ENCODE measurements at places on chromosomes 6 and 20.

DNA sequence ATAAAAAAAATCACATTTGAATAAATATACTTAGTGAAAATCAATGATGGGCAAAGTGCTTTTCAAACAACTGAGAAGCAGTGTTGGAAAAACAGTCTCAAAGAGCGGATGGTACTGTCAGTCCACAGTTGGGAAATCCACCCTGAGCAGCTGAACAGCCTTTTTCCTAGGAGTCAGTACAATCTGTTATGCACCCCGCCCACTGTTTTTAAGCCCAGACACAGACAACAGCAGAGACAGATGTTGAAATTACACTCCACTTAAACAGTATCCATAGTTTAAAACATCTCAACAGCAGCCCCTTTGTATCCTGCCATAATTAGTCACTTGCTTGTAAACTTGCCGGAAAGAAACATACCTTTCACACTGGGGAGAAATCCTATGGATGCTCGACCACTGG lies 372 bp downstream of the KIAA0408 start:
- DNase-seq: no peak

DNA sequence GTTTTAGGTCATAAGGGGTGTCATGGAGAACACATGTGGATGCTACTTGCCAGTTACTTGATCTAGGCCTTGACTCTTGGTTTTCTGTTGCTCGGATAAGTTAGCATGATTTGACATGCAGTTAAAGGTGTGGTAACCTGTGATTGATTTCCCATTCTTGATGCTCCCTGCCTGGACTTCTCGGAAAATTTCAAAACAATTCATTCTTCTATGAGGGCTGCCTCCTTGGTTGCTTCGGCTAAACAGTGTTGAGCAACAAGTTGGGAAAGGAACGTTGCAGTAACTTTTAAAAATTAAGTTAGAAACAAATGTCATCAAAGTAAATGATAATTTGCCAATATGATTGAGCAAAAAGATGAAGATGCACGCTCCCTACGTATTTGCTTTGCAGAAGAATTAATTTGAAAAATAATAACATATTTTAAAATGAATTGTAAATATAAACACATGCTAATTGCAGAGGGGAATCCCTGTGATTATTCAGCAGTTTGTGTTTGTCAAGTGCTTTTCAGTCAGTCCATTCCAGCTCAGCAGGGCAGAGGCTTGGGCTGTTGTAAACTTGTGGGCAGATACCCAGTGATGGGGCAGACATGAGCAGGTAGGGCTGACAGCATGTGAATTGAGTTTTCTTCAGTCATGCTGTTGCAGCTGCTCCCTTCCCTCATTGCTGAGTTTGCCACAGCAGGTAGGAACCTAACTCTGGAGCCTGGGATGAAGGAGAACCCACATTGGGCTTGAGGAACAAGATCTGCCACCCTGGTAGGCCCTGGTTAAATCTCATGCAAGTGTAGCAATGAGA lies 110.2 kb downstream of the ESR1 start:
- DNase-seq: no peak

DNA sequence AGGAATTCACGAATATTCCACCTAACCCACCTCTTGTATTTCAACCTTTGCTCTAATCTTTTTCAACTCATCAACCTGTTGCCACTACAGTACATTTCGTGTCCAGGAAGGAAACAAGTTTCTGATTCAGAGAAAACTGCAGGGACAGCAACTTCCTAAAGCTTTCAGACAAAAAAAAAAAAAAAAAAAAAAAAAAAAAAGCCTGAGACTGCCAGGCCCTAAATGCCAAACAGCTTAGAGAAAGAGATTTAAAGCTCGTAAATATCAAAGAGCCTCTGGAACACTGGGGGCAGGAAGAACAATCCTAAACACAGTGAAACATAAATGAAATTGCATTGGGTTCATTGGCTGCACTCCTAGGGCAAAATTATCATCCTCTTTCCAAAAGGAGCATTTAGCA lies 411.2 kb upstream of the SPTLC3 start:
- no peak for DNase-seq

GRCh38 chr20:19460386-19460785 lies 247.9 kb downstream of the SLC24A3 start:
- DNase-seq: no peak

- no peak for DNase-seq
Observed at GRCh38 chr6:38501931-38502330, 137.8 kb downstream of the BTBD9 start.

GRCh38 chr6:34491091-34491430 lies 25.2 kb downstream of the PACSIN1 start:
- DNase-seq: no peak

DNA sequence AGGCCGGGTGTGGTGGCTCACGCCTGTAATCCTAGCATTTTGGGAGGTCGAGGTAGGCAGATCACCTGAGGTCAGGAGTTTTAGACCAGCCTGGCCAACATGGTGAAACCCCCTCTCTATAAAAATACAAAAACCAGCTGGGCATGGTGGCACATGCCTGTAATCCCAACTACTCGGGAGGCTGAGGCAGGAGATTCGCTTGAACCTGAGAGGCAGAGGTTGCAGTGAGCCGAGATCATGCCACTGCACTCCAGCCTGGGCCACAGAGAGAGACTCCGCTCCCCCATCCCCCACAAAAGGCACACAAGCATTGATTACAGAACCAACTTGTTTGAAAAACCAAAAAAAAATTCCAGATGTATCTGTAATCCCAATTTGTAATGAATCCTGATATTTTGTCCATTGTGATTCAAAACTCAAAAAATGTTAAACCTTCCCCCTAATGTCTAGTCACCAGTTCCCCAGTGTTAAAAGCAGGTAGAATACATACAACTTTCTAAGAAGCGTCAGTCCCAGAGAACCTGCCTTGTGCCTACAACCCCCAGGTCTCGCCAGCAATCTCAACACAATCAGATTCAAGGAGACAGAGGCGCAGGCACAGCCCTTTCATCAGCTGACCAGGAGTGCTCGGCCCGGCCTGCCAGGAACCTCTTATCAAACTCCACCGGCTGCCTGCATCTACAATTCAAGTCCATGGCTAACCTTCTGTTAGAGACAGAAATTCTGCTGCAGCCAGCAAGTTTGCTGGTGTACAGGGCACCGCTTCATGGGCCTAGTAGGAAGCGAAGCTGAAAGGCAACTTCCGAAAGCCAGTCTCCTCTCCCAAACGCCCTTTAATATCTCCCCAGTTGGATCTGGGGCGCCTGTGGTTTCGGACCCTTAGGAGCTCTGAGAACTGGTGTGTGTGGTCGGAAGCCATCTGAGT lies 2.1 kb downstream of the EZR start:
- no peak for DNase-seq

All from stimulated activated CD4-positive, alpha-beta T cell treated with anti-CD3 and anti-CD28 coated beads, Interleukin-4, amount 100 ng/mL, for 4 hours (primary cell).